Cerebellar nuclear complex (tissue), 1 donor: ENCODE measurements at places on chromosomes 13 and 19.

GRCh38 chr19:55460670-55461258, 678 bp downstream of the ISOC2 start:
- no peak for DNase-seq

DNA sequence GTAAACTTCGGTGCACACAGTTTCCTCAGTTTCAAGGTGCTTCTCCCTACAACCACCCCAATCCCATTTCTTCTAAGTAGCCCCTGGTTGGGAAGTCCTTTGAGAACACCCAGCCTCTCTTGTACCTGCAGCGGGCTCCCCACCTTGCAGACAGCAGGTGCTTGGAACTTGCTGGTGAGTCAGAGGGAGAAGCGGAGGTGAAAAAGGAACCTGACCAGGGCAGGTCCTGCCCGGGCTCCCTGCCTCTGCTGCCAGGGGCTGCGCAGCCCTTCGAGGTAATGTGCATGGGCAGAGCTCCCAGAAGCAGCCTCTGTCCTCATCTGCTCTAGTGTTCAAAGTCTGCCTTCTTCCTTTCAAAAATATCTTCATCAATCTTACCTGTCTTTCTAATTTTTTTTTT, 274.0 kb upstream of the SOX1 start:
- no peak for DNase-seq

- no peak for DNase-seq
Measured at GRCh38 chr13:23945612-23946011, 48.3 kb upstream of the C1QTNF9B start.

DNA sequence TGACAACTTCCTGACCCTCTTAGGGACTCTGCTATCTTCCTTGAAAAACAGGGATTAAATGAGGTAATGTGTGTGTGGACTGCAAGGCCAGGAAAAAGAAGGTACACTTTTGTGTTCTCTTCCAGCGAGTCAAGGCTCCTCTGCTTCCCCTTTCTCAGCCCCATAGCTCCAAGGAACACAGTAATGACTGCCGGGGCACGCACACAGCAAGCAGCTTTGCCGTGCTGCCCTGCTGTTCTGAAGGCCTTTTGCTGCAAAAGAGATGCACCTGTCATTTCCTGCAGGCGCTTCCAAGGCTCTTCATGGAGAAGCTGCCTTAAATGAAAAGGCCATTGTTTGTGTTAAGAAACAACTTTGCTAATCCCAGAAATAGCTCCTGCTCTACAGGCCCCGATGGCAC, 84.6 kb downstream of the CYSLTR2 start:
- peak; percentile 9 for DNase-seq

- no peak for DNase-seq
Measured at GRCh38 chr19:18500376-18500775, 21.5 kb downstream of the ELL start.

DNA sequence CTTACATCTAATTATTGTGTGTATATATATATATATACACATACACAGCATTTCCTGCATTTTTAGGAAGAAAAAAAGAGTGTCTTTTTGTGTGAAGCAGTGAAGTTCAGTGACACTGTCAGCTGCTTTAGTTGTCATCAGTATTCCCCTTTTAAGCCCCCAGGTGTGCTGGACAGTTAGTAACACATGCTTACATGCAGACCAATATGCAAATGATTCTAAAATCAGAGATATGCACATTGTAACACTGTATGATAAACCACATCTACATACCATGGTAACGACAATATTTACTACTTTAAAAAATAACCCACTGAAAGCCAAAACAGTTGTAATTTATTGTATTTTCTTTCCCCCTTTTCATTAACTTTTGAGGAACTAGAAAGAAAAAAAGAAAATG, 16.8 kb downstream of the LHFPL6 start:
- no peak for DNase-seq

DNA sequence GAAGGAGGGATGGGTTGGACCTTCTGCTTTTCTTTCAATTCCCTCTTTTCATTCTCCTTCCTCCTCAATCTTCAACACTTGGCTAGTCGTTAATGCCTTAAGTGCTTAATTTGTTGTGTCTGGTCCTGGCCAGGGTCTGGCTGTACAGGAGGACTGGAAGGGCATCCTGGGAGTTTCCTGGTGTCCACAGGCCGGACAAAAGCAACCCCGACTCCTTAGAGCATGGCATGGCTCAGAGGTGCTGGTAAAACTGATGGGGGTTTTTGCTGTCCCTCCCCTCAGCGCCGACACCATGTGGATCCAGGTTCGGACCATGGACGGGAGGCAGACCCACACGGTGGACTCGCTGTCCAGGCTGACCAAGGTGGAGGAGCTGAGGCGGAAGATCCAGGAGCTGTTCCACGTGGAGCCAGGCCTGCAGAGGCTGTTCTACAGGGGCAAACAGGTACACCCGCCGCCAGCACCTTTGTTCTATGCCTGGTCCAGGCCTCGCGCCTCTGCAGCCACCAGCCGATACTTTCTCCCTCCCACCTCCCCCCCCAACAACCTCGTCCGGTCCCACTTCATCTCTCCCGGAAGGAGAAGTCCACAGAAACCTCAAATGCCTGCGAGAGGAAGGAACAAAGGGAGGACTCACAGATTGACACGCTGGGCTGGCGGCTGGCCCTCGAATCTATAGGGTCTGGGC, 1.4 kb downstream of the UHRF1 start:
- no peak for DNase-seq

DNA sequence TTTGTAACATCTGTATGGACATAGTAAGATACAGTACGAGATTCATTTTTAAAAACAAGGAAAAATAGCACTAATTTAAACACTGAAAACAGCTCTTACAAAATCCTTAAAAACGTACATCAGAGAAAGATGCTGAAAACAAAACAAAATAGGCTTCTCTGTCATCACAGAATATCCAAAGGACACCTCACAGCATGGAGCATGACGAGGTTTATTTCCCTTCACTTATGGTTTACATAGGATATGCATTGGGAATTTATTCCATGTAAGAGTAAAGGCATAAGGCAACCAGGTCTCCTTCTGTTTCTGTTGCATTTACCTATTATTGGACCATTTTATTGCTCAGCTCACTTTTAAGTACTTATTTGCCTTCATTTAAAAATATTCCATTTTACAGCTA, 3.0 kb downstream of the KCTD12 start:
- no peak for DNase-seq

DNA sequence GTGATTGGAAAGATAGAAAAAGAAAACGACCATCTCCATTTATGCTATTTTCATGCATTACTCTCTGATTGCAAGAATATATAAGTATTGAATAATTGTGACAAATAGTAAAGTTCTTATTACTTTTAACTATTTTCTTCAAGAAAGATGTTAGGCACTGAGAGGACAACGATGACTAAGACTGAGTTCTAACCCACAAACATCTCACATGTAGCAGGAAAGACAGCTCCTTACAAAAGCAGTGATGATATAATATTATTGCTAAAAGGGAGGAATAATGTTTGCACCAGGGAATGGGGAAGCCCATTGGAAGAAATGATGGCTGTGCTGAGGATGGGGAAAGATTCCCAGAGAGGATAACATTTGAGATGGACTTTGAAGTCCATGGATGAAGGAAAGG, 22.6 kb downstream of the RXFP2 start:
- no peak for DNase-seq

- no peak for DNase-seq
Measured at GRCh38 chr13:99307648-99308339, 595 bp upstream of the GPR183 start.

GRCh38 chr19:21130097-21130775, 11.6 kb upstream of the ZNF431 start:
- DNase-seq = no peak

DNA sequence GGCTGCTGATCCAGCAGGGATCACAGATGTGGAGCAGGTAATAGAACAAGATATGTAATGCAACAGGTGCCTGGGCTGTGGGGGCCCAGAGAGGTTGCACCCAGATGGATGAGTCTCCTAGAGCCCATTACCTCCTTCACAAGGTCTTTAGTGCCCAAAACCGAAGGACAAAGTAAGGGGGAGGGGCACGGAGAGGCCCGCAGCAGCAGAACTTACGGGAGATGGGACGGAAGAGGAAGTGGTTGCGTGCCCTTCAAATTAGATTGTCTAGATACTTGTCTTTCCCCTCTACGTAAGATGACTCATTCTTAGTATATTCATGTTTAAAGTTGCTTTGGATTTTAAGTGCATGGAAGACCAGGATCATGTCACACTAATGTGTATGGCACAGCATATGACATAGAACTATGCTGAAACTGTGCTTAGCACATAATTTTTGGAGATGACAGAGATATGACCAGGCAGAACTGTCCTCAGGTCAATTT, 5.7 kb upstream of the MRPS31 start:
- DNase-seq = no peak

DNA sequence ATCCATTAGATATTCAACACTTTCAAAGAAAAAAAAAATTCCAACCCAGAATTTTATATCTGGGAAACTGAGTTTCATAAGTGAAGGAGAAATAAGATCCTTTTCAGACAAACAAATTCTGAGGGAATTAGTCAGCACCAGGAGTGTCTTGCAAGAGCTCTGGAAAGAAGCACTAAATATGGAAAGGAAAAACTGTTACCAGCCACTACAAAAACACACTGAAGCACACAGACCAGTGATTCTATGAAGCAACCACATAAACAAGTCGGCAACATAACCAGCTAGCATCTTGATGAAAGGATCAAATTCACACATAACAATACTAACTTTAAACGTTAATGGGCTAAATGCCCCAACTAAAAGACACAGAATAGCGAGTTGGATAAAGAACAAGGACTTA, 368.4 kb upstream of the MIR17HG start:
- no peak for DNase-seq

DNA sequence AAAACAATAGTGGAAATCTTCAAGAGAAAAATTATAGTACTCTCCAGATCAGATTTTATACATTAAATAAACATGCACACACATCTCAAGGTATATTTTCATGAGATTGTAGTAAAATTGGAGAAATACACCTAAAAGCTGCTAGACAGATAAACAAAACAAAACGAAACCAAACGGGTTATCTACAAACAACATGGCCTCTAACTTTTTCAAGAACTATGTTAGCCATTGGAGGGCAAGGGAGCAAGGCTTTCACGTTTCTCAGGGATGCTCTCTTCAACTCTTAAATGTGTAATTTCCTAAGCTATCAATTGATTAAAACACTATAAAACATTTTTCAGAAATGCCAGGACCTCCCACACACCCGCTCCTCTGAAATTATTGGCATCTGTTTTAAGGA, 1262.4 kb upstream of the PCDH20 start:
- no peak for DNase-seq

DNA sequence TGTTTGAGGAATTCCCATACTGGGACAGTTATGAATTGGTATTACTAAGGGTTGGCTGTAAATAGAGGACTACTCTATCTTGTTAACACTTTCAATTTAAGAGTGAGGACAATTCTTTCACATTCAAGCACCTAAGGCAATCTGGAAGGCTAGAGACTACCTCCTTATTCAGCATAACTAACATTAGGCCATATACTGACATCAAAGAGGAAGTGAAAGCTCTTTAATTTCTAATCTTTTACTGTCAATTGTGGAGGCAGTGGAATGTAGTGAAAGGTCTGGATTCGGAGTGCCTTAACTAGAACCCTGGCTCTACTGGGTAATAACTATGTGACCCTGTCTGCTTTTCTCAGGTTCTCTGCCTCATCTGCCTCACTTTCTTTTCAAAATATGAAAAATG, 134.0 kb downstream of the UFM1 start:
- no peak for DNase-seq

DNA sequence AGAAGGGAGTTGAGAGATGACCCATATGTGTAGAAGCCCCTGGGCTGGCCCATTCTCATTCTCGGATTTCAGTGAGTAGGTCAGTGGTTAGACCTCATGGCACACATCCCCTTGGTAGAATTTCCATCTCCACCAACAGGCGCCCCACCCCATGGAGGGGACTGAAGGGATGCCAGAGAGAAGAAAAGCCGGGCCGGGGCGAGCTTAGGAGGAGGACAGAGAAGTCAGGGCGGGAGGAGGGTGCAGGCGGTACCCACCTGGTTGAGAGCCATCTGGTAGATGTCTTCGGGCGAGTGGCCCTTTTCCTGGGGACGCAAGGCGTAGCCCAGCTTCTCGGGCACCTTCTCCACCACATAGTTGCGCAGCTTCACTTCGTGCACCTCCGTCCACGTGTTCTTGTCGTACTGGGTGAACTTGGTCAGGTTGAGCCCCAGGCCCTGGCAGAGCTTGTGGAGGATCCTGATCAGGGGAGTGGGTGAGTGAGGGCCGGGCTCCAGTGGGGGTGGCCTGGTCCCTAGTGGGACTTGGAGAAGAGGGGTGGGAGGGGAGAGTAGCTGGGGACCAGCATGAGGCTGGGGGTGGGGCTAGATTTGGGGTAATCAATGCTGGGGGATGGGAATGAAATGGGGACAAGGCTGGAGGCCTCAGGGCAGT, 2.5 kb downstream of the IL4I1 start:
- no peak for DNase-seq

DNA sequence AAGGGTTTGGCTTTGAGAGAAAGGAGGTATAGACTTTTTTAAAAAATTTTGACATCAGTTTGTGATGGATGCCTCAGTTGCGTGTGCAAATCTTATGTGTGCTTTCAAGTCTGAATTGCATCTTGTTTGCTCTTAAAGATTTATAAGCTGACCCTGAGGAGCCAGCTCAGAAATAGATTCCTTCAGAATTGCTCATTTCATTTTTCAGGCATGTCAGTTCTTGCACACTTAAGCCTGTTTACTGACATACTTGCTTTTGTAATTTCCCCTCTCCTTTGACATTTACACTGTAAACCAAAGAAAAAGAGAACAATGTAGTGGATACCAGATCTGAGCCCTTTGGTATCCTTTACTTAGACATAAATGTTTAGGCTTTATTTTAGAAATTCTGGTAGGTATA, 87.6 kb downstream of the RNF17 start:
- no peak for DNase-seq

- no peak for DNase-seq
Measured at GRCh38 chr19:13623716-13624710, 117.7 kb upstream of the CACNA1A start.

DNA sequence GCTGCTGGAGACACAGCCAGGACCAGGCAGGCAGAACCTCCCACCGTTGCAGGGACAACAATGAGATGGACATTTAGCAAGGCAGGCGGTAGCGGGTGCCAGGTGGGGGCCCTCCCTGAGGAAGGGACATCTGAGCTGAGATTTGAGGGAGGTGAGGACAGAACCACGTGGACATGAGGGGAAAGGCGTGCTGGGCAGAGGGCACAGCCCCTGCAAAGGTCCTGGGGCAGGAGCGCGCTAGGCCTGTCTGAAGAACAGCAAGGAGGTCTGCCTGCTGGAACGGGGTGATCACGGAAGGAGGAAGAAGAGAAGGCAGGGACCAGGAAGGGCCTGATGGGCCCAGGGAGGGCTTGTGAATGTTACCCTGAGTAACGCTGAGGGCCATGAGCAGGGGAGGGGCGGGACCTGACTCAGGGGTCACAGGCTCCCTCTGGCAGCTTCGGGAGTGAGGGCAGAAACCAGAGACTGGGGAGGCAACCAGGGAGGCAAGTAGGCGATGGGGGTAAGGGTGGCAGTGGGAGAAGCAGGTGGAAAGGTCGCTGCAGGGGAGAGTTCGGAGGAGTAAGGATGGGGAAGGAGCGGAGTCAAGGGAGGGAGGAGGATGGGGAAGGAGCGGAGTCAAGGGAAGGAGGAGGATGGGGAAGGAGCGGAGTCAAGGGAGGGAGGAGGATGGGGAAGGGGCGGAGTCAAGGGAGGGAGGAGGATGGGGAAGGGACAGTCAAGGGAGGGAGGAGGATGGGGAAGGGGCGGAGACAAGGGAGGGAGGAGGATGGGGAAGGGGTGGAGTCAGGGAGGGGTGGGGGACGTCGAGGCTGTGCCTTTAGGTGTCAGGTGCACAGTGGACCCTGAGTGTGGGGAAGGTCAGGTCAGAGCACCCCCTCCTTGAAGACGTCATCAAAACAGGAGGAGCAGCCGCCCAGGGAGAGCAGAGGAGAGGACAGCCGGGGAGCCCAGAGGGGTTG, 15.7 kb upstream of the B3GNT3 start:
- no peak for DNase-seq
